ENCODE measurements at places on chromosomes 12 and 14.

DNA sequence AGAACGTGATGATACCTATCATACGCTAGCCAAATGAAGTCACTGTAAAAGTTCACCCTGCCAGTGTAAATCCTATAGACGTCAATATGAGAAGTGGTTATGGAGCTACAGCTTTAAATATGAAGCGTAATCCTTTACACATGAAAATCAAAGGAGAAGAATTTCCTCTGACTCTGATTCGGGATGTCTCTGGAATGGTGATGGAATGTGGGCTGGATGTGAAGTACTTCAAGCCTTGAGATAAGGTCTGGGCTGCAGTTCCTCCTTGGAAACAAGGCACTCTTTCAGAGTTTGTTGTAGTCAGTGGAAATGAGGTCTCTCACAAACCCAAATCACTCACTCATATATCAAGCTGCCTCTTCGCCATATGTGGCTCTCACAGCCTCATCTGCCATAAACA is 53.1 kb upstream of the NAP1L1 start:
- no peak for DNase-seq

- no peak for DNase-seq
Observed at GRCh38 chr14:50967790-50968189, 23.5 kb upstream of the PYGL start.

DNA sequence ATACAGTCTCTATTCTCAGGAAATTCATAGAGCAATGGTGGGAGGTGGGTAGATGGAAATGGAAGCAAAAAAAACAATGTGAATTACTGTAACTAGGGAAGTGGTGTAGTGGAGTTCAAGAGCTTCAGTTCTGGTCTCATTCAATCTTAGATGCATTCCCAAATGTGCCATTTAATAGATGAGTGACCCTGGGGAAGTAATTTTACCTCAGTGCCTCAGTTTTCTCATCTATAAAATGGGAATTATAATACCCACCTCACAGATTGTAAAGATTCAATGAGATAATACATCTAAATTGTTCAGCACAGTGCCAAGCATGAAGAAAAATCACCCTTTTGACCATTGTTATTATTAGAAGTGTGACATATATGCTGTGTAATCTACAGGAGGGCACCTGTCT is 173.1 kb downstream of the SLC38A4 start:
- DNase-seq, result no peak

DNA sequence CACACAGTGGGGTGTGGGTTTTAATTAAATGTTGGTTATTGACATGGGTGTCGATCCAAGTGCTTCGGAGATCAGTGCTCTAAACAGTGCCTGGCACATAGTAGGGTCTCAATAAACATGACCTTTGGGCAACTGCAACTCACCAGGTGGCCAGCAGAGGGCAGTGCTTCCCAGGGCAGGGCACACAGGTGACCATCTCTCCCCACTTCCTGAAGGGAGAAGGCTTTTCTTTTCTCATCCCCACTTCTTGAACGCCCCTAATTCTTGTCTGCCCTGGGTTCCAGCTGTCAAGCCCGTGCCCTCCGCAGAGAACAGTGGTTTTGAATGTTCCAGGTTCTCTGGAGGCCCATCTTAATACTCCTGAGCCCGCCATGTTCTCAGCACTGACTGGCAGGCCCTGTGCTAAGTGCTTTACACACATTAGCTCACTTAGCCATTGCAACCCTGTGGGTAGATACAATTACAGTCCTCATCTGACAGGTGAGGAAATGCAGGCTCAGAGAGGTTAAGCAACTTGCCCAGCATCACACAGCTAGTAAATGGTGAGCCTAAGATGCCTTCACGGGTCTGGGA is 16.3 kb downstream of the RAPGEF3 start:
- no peak for DNase-seq

GRCh38 chr12:106632797-106633450 is 50.1 kb downstream of the RFX4 start:
- DNase-seq, result no peak

- DNase-seq, result no peak
Observed at GRCh38 chr14:104158827-104159798, 20.7 kb downstream of the KIF26A start.

GRCh38 chr12:121595520-121595919 is 14.7 kb upstream of the KDM2B start:
- no peak for DNase-seq

DNA sequence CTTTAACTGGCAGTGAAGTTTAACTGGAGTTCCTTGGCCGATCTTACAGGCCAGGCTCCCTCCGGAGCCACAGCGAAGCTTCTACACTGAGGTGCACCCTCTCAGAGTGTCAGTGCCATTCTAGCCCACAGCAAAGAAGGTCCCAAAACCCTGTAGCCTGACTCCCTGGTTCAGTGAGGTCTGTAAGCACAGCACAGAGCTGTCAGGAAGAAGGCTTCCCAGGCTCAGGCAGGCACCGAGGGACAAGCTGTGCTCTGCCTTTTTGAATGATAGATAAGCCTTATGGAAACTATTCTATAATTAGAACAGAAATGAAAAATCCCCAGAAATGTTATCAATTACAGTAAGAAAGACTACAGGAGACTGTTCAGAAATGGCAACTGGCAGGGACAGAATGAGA is 40.2 kb downstream of the MOK start:
- no peak for DNase-seq

GRCh38 chr14:33232031-33232430 is 293.4 kb downstream of the NPAS3 start:
- no peak for DNase-seq

GRCh38 chr14:79825046-79825521 is 386.2 kb downstream of the DIO2 start:
- DNase-seq, result no peak

DNA sequence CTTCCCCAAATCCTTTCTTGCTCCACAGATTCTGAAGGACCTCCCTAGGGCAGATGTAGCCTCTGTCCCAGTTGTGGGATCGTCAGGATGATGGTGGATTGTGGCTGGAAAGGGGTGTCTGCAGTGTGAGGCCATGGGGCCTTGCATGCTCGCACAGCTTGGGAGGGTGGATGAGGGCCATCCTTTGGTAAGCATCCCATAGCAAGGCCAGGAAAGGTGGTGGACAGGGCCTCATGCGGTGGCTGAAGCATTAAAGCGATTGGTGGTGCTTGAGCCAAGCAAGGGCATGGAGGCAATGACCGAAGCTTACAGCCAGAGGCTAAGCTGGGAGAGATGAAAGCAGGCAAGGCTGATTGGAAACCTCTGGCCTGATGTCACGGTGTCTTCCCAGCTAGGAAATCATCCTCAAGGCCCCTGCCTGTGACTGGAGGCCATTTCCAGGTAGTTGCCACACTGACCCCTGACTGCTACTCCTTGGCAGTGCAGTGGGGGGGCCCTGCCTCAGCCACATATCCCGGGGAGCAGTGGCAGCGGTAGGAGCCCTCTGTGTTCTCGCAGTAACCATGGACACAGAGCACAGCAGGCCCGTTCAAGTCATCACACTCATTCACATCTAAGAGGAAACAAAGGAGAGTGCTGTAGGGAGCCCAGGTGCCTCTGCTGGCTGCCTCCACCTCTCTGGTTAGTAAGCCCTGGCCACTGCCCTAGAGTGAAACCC is 7.0 kb downstream of the ISCA2 start:
- DNase-seq, result no peak

All from NCI-H1105 (cell line).